NCI-H1417 (cell line): ENCODE measurements at places on chromosomes 6 and 20.

DNA sequence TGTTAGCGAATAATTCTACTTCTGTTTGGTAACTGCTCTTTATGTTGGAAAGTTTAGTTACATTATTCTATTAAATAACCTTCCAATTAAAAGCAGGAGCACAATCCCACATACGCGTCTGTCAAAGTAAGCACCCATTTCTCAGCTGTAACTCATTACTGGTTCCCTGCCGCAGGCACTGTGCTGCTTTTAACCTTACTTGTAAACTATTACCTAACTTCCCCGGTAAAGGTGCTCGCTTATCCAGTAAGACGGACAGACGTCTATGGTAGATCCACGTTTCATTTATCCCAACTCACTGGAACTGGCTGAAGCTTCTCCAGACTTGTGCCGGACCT, 529 bp upstream of the ENPP4 start:
- no peak for DNase-seq

GRCh38 chr20:60100780-60101179, 142.6 kb downstream of the CDH26 start:
- peak; percentile 81 for DNase-seq

DNA sequence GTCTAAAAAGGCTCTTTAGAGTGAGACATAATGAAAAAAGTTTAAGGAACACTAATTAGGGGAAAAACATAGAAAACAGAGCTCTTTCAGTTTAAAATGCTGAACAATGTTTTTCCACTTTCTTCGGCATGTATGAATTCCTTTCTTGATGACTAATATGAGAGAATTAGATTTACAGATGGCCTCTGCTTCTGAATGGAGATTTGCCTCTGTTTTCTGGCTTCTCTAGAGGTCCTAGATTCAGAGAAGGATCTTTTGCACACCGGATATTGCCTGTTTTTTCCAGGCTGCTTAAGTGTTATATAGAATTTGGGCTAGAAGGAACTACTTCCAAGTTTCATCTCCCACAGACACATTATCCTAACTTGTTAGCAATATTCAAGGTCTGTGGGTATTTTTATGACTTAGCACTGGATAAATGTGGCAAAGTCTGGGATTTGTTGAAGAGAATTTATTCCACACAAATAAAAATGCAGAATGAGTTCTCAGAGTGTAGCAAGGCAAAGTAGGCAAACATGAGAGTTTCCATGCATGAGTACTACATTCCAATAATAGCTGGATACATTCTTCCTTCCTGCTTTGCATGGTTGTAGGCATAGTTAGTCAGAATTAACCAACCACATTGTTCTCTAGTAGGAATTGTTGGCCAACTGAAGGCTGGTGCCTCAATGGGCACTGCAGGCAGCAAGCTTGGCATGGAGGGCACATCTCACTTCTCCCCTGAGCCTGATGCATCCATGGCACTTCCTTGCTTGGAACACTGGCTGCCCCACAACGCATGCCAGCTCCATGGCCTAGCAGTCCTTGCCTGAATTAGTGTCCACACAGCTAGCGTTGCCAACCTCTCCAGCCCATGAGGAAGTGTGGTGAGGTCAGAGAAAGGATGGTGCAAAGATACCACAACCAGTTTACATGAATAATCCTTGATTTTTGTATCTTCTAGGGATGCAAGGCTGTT, 224.2 kb downstream of the CLIC5 start:
- no peak for DNase-seq

GRCh38 chr6:99347804-99348203, 1.7 kb downstream of the FAXC start:
- no peak for DNase-seq

- DNase-seq = no peak
These were observed 220.3 kb upstream of the SNX9 start for GRCh38 chr6:157602521-157603295.

DNA sequence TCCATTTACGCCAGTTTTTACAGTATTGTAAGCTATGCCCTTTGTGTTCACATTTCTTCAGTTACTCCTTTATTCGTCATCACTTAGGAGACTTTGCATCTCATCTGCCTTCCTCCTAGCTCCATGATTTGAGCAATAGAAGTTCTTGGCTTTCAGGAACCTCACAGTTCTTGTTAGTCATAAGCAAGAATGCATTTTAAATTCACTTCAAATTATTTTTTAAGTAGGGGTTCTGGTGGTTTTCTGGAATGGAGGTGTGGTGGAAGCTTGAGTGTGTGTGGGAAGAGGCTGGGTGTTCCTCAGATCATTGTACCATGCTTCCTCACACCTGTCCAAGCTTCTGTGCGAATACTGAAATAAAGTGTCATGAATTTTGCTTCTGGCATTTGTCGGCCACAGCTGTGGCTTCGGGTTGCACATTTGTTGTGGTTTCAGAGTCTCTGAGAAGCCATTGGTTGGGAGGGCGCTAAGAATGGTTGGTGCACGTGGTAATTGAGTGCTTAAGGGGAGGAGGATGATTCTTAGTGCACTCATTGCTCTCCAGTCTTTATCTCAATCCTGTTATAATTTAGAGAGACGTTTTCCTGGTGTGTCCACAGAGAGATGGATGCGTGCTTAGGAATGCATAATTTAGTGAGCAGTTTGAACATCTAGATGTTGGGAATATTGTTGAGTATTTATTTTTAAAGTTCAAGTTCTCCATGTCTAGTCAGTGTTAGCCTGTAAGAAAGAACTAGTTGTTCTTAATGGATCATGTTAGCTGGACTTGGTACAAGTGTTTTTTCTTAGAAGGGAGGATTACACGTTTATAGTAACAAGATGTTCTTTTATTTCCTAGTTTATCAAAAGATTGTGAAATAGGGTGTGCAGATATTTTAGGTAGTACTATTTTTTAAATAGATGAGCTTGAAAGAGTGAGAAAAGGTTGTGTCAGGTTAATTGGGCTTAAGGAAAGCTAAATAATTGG, 31.9 kb downstream of the FOXO3 start:
- no peak for DNase-seq

- DNase-seq = no peak
These were observed 121.6 kb downstream of the PREX1 start for GRCh38 chr20:48706116-48706656.

- DNase-seq = no peak
These were observed 211.4 kb upstream of the ZFP64 start for GRCh38 chr20:52402950-52403349.

- DNase-seq = no peak
These were observed 17.6 kb downstream of the RIMS4 start for GRCh38 chr20:44792796-44793195.

- no peak for DNase-seq
These were observed 152.2 kb upstream of the SOX4 start for GRCh38 chr6:21441386-21441785.

DNA sequence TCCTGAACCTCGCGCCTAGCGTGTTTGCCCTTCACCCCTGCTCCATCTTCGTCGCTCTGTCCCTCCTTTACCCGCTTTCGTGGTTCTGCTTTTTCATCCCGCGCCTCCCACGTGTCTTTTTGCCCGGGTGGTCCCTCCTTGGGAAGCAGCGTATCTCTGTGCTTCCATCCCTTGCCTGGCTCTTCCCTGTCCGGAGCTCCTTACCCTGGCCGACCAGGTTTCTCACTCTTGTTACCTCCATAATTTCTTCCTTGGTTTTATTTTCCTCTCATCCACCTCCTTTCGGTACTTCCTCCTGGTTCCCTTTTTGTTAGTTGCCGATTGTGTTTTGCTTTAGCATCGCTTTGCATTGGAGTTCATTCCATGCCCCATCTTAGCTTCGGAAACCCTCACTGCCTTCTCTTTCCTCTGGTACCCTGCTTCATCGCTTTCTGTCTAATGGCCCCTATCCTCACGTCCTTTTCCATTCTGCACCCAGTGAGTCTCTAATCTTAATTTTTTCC, 735 bp downstream of the FAM135A start:
- peak; percentile 78 for DNase-seq

DNA sequence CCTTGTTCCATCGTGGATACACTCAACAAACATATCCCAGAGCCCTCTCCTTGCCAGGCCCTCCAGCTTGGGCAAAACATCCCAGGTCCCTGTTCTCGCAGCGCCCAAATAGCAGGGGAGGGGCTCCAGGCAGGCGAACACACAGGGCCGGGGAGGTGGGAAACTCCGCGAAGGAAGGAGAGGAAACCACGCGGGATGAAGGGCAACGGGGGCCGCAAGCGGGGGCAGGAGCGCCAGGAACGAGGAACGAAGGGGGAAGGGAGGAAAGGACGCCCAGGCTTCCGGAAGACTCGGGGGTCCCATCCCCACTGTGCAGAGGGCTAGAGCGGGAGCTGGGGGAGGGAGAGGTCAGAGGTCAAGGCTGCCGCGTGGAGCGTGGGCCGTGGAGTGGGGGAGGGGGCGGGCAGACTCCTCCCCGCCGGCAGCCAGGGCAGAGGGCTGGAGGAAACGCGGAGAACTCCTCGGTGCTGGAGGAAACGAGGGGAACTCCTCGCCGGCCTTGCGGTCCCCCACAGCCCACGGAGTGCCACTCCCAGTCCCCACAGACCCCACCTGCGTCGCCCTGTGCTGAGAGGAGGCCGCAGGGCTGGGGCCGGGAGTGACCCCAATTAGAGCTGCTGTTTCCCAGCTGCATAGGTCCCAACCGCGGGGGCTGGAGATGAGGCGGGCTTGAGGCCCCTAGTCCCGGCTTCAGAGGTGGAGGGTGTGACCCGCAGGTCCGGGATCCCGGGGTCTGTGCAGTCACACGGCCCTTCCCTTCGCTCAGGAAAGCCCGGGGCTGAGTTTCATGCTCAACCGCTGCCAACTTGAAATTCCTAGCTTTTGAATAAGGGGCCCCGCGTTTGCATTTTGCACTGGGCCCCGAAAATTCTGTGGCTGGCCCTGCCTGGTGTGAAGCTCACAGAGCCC, 1.2 kb upstream of the RBM38 start:
- DNase-seq = no peak

- no peak for DNase-seq
These were observed 74.8 kb upstream of the SHLD1 start for GRCh38 chr20:5675103-5676091.

GRCh38 chr6:3819161-3820110, 29.7 kb upstream of the FAM50B start:
- no peak for DNase-seq
